ENCODE measurements at places on chromosomes 2 and 18. TPM values are rescaled to one million over a fixed set of nuclear protein-coding genes. Genes with fewer than 3 reads are reported as not detected.
A peak's percentile ranks its signal among the peaks of the same experiment; 100 is the strongest.

DNA sequence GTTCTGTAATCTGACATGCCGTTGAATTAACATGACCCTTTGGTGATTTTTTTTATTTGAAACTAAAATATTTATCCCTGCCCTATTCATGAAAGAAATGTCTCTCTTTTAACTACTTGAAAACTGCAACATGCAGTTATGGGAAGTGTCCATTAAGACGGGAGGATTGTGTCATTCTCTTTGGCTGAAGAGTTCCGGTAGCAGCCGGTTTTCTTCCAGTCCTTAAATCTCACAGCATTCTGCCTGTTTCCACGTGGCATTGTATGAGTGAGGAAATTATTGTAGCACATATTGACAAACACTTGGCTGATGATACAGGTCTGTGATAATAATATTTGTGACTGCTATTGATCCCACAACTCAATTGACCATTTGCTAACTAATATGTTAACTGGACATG, 509.6 kb upstream of the POU3F3 start:
- no peak for DNase-seq

SERPINB11 gene
- not detected for total RNA-seq

GAL3ST2 gene
- 2.7 TPM for total RNA-seq

DNA sequence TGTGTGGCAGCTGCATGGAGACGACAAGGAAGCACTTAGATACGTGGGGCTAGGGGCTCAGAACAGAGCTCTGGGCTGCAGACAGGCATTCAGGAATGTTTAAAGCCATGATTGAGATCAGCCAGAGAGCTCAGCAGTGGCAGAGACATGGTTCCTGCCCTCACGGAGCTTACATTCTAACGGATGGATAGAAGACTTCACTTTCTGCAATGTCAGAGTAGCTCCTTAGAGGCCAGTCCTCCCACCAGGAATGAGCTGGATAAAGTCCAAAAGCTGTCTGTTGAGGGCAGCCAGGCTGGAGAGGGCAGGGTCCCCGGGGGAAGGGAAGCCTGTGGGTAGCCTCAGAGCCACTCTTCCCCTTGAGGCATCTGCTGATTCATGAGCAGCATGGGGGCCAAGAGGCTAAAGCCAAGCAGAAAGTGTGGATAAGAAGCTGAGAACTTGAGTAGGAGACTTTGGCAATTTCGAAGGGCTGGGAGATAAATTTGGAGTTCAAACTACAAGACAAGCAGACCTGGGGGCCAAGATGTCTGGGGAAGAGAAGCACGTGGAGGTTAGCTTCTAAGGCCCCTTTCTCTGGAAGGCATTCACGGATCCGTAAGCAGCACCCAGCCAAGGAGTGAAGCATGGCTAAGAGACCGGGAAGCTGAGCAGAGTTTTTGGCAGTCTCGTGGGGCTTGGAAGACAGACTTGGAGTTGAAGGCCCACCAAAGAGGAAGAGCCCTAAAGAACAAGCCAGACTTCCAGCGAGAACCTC, 9.7 kb upstream of the CIB4 start:
- no peak for DNase-seq

- no peak for DNase-seq
These were observed 396.4 kb downstream of the LNPK start for GRCh38 chr2:175605640-175606009.

- DNase-seq: peak; percentile 92
These were observed at the start of gene TGFA for GRCh38 chr2:70553584-70554337. Gene TGFA (minus strand): TSS chr2:70553826. CDS start chr2:70553767, 59 bp downstream.

DNA sequence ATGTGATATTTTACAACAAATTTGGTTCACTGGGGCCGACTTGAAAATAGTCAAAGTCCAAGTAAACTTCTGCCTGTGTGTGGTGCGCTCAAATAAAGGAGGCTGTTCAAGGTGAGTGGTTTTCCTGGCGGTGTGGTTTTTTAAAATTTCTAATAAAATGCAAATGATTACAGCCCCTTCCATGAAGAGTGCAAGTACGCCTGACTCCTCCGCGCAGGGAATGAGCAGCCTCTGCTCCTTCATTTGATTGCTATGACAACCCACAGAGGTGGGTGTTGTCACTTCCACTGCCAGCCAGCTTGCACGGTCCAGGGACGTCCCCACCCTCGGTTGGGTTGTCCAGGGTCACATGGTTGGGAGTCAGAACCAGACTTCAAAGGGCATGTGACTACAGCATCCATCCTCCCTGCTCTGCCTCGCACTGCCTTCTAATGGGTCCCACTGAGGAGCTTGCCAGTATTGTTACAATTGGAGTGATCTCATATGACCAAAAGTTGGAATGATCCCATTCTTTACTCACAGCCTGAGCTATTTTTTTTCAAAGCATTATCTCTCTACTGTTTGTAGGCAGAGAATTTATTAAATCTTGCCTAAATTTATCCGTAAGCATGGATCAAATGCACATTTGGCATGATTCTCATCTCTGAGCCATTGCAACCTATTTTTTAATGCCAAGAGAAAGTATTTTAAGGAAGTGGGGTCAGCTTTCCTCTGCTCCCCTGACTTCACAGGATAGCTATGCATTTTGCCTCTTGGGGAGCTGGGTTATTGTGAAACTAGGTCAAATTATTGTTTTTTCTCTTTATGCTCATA, 121.3 kb downstream of the AGAP1 start:
- DNase-seq: no peak

IL18R1 gene
- 3.0 TPM for total RNA-seq

GRCh38 chr2:183458460-183458859, 334.2 kb downstream of the NUP35 start:
- no peak for DNase-seq

DNA sequence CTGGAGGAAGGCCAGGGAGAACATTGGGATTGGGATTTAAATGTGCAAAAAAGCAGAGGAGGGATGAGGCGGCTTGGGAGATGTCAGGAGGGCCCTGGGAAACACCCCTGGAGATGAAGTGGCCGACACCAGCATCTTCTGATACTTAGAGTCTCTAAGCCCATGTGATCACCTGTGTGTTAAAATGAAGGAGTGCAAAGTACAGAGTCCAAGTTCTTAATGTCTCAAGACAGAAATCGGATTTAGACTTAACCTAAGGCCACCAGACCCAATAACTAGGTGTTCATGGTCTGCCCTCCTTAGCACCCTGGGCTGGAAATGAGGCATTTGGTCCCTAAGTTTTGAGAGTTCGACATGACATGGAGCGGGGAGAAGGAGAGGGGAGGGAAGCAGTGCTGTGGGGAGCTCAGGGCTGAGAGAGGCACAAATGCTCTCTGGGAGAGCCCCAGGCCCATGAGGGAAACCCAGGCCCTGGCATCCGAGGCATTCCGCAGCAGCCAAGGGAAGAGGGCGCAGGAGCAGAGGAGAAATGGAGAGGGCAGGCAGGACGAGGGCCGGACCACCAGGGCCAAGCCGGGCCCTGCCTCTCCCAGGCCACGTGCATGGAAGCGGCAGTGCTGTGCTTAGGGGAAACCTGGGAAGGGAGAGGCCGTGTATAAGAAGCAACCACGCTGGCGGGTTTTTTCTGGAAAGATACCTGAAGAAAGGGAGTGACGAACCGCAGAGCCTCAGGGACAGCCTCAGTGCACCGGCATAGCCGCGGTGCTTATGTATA, 63.3 kb downstream of the SFXN5 start:
- DNase-seq: no peak

DCDC2C gene
- total RNA-seq: not detected

DNA sequence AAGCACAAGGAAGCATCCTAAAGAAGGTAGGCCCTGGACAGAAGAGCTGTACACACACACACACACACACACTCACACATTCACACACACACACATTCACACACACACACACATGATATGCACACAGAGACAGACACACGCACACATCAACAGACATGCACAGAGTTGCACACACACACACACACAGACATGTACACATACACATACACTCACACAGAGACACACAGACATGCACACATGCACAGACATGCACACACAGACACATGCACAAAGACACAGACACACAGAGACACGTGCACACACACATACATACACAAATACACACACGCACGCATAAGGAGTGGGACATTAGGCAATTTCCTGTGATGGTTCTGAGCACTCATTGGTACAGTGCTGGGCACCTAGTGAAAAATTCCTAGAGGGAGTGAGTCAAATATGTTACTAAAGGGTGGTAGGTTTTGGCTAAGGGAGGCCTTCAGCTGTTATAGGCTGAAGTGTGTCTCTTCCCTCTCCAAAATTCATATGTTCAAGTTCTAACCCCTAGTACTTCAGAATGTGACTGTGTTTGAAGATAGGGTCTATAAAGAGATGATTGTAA, 26.4 kb downstream of the THNSL2 start:
- DNase-seq: no peak

DNA sequence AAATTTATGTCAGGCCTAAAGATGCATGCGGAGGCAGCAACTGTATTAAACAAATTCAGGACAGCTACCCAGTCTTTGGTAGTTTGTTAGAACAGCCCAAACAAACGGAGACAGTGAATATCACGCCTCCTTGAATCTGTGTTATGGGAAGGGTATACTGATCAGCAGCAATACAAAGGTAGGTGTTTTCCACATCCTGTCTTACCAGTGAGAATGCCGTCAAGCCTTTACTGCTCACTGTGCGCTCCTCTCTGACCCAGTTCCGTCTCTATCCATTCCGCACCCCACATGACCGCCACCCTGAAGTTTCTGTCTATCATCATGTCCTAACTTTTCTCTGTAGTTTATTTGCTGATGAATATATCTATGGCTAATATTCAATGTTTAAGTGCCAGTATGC, 473.3 kb downstream of the LPIN1 start:
- peak; percentile 17 for DNase-seq

GRCh38 chr2:121650315-121650930, 1.2 kb upstream of the CLASP1 start:
- DNase-seq: peak; percentile 86

YPEL5 gene
- 109 TPM for total RNA-seq

SLC20A1 gene
- 12.0 TPM for total RNA-seq

GRCh38 chr2:9179572-9180201, 26.9 kb upstream of the ASAP2 start:
- no peak for DNase-seq

RGPD4 gene
- not detected for total RNA-seq

- no peak for DNase-seq
These were observed 10.4 kb downstream of the STON1 start for GRCh38 chr2:48540237-48540935.

DNA sequence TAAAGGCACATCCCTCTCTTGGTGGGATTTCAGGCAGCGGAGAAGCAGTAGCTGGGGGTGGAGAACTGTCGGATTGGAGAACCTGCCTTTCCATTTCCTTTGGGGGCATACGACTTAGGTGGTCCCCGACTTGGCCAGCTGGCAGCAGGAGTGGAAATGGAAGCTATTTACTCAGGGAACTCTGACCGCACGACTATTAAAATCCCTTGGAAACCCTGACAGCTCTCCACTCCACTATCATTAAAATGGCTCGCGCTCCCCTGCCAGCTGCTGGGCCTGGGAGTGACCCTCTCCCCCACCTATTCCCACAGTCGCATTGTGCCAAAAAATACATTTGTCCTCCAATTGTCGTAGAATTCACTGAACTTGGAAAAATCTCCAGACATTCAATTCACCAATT, 77.7 kb upstream of the APCDD1 start:
- DNase-seq: no peak

- no peak for DNase-seq
These were observed 36.8 kb upstream of the VPS54 start for GRCh38 chr2:64056021-64056420.

UGT1A5 gene
- total RNA-seq: not detected

EVX2 gene
- not detected for total RNA-seq

- DNase-seq: no peak
These were observed 38.5 kb downstream of the SLC4A3 start for GRCh38 chr2:219665926-219666325.

MYOM1 gene
- 15.8 TPM for total RNA-seq

DNA sequence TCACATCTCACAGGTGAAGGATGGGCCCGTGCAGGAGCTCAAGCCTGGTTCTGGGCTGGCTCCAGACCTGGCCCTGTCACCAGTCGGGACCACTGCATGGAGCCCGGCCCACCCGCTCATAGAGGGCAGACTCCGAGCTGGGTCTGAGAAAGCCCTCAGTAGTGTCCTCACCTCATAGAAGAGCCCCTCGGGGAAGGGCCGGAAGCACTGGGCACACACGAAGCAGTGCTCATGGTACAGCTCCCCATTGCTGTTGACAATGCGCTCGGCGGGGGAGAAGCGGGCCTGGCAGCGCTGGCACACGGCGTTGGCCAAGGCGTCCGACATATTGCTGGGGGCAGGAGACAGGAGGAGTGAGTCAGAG, 11.3 kb downstream of the GPR17 start:
- DNase-seq: no peak

GRCh38 chr2:65279756-65280155, 52.1 kb downstream of the ACTR2 start:
- no peak for DNase-seq

GKN2 gene
- not detected for total RNA-seq

CTNNA2 gene
- 0.42 TPM for total RNA-seq

GRCh38 chr2:232901736-232902578, 31.9 kb downstream of the SNORC start:
- DNase-seq: no peak

NEUROD1 gene
- not detected for total RNA-seq

DNA sequence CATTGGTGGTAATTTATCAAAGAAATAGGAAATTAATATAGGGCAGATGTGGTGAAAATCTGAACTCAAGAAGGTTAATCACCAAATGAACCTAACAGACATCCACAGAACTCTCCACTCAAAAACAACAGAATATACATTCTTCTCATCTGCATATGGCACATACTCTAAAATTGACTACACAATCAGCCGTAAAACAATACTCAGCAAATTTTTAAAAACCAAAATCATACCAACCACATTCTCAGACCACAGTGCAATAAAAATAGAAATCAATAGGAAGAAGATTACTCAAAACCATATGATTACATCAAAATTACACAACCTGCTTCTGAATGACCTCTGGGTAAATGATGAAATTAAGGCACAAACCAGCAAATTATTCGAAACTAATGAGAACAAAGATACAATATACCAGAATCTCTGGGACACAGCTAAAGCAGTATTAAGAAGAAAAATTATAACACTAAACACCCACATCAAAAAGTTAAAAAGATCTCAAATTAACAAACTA, 31.0 kb downstream of the RBM43 start:
- DNase-seq: no peak

GRCh38 chr2:28972778-28973335, 8.2 kb upstream of the TOGARAM2 start:
- no peak for DNase-seq

DNA sequence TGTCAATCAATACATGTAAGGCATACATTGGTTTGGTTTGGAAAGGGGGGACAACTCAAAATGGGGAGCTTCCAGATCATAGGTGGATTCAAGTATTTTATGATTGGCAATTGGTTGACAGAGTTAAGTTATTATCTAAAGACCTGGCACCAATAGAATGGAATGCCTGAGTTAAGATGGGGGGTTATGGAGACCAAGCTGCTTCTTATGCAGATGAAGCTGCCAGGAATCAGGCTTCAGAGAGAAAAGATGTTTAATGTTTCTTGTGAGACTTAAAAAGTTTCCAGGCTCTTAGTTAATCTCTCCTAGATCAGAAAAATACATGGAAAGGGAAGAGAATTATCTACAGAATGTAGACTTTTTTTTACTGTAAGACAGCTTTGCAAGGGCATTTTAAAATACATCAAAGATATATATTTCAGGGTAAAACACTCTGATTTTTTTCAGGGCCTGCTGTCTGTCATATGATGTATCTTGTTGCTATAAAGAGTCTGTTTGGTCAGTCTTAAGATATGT, 1343.2 kb upstream of the LRRTM1 start:
- DNase-seq: no peak

EMX1 gene
- total RNA-seq: not detected

Measured in esophagus muscularis mucosa (tissue), 4 donors.